Dorsolateral prefrontal cortex (tissue), 122 donors: ENCODE measurements at places on chromosomes 13 and 19. TPM values are rescaled to one million over a fixed set of nuclear protein-coding genes. Genes with fewer than 3 reads are reported as not detected.

Gene CLDND2
- total RNA-seq, result 2.8 TPM

Gene ERICH4
- total RNA-seq, result not detected

Gene RYR1
- total RNA-seq, result 55.5 TPM

GRCh38 chr19:6221878-6222746 is 57.7 kb downstream of the MLLT1 start:
- DNase-seq, result no peak

- DNase-seq, result no peak
These were observed 457.9 kb downstream of the FOXO1 start for GRCh38 chr13:40208517-40208916.

GRCh38 chr13:110690516-110690915 is 15.4 kb downstream of the CARS2 start:
- no peak for DNase-seq

DNA sequence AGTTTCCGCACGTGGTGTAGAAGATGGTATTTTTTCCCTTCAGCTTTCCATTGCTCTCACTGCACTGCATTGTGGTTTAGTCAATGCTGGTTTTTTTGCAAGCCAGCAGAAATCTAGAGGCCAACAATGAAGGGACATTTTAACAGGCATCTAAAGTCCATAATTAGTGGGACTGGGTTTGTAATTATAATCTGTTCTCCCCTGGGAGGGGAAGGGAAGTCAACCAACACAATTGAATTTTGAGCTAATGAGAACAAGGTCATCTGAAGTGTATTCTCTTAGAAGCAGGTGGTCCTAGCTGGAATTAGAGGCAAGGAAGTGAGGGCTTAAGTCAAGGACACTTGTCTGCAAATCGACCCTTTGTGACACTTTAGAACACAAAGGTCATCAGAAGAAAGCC is 156.4 kb downstream of the MYO16 start:
- DNase-seq, result no peak

DNA sequence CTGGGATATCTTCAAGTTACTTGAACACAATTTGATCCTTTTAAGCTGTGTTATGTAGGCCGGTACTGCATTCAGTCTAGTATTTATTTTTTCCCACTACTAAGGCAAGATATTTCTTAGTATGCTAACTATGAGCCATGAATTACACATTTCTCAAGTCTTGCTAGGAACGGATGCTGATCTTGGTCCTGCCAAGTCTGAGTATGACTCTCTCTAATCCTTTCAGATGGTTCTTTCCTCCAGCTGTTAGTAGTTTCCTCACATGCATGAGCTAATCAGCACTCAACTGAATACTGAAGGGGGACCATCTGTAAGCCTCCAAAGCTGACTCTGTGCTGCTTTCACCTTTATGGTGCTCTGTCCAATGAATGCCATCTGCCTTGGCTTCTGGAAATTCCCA is 460.3 kb downstream of the KCTD12 start:
- DNase-seq, result no peak
